T-cell (primary cell): ENCODE measurements at places on chromosomes 12 and 14.

- no peak overlapping the region for H3K4me3 ChIP-seq
- H3K27me3 ChIP-seq, result no peaks in the 10 kb centered on the region
- H3K36me3 ChIP-seq, result no peaks in the 10 kb centered on the region
- no peak overlapping the region for H3K27ac ChIP-seq
- no peaks in the 10 kb centered on the region for H3K4me1 ChIP-seq
Measured at GRCh38 chr12:78036874-78037273, 206.2 kb downstream of the NAV3 start.

DNA sequence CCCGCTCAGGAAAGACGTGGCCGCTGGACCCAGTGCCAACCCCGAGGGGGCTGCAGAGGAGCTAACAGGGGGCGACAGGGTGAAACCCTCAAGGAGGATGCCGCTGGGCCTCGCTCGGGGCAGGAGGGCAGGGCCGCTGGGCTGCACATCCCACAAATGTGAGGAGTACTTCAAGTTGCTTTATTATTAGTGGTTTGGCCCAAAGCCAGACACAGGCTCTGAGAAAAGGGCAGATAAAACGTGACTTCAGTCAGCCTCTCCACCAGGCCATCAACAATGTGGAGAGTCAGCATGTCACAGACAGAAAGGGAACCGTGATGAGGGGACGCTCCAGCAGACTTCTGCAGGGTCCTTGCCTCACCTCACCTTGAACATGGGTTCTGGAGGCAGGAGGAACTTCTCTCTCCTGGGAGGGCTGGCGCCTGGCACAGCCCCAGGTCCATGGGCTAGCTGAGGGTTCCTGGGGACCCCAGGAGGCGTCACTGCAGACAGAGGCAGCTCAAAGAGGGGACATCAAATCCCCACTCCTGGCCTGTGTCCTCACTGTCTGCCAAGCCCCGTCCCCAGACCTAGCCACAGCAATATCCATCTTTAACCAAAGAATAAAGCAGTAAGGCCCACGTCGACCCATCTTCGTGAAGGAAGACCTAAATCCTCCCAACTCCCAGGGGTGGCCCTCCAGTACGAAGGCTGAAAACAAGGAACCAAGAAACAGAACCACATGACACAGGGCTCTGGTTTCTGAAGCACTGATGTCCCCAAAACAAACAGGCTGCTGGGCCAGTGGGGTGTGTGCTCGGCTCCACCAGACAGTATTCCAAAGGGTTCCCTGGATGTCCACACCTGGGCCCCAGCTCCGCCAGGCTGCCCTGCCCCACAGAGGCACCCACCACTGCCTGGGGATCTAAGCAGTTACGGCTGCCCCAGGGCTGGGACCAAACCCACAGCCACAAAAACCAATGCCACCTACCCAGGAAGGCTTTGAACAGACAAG is 35.1 kb downstream of the CCDC85C start:
- no peak overlapping the region for H3K4me3 ChIP-seq
- no peak for DNase-seq
- H3K36me3 ChIP-seq, result no peaks in the 10 kb centered on the region
- no peaks in the 10 kb centered on the region for H3K4me1 ChIP-seq

- H3K27ac ChIP-seq, result peak overlapping the region; percentile 7
- peaks cover 6% of the 10 kb centered on the region for H3K36me3 ChIP-seq
- peaks cover 31% of the 10 kb centered on the region for H3K4me1 ChIP-seq
- DNase-seq, result no peak
Measured at GRCh38 chr12:120079411-120080400, 36.8 kb downstream of the RAB35 start.

- no peak overlapping the region for H3K4me3 ChIP-seq
- no peaks in the 10 kb centered on the region for H3K36me3 ChIP-seq
- H3K4me1 ChIP-seq, result no peaks in the 10 kb centered on the region
- no peak for DNase-seq
- no peaks in the 10 kb centered on the region for H3K27me3 ChIP-seq
- no peak overlapping the region for H3K27ac ChIP-seq
Measured at GRCh38 chr12:61542551-61542950, 717.7 kb upstream of the USP15 start.

DNA sequence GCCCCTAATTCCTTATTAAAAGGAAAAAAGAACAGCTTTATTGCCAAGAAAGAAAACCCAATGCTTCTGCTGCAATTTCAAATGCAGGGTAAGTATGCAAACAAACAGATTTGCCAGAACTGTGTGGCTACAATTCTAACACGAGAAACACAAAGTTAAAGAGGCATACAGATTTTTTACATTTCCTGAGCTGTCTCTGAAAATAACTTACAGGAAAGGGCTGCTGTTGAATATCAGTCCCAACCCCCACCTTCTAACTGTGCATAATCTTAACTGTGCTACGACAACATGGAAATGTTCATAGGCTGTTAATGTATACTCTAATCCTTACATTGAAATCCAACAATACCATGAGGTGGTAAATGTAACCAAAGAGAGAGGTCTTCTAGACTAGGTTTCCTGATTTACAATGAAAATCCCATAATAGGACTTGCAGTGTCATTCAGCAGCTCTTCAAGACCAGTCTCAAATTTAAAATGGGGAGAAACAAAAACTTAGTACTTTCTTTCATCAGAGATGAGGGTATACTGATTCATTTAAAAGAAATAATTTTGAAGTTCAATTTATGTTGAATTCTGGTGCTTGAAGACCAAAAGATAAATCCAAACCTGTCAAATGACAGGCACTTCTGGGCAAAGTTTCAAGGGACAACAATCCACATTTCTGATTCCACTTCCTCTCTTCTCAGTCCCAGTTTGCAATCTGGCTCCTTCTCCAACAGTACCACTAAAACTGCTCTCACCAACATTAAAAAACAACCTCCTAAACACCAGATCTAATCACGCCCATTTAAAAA is 14.4 kb downstream of the FGD6 start:
- DNase-seq, result no peak
- H3K36me3 ChIP-seq, result no peaks in the 10 kb centered on the region
- no peaks in the 10 kb centered on the region for H3K27me3 ChIP-seq
- H3K4me1 ChIP-seq, result no peaks in the 10 kb centered on the region
- no peak overlapping the region for H3K4me3 ChIP-seq
- no peak overlapping the region for H3K27ac ChIP-seq

DNA sequence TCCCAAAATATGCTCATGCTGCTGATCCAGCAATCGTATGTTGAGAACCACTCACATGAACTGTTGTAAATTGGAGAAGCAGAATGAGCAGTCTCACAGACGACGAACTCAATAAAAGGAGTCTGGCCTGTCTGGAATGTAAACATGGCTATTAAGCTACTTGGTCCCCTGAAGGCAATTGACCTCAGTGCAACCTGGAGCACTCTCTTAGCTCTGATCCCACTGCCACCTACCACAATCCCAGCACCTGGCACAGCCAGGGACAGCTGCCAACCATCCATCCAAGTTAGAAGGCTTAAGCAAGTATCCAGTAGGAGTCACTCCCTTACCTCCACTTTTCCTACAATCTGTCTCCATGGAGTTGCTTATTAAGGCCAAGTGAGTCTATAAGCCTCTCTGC is 406.9 kb upstream of the CLEC14A start:
- no peak for DNase-seq
- H3K27me3 ChIP-seq, result no peaks in the 10 kb centered on the region
- H3K4me3 ChIP-seq, result no peak overlapping the region
- no peak overlapping the region for H3K27ac ChIP-seq

- H3K27me3 ChIP-seq, result no peaks in the 10 kb centered on the region
- no peak overlapping the region for H3K4me3 ChIP-seq
- no peaks in the 10 kb centered on the region for H3K4me1 ChIP-seq
- H3K36me3 ChIP-seq, result peaks cover 21% of the 10 kb centered on the region
Measured at GRCh38 chr12:132046561-132046960, 96.8 kb downstream of the EP400 start.

DNA sequence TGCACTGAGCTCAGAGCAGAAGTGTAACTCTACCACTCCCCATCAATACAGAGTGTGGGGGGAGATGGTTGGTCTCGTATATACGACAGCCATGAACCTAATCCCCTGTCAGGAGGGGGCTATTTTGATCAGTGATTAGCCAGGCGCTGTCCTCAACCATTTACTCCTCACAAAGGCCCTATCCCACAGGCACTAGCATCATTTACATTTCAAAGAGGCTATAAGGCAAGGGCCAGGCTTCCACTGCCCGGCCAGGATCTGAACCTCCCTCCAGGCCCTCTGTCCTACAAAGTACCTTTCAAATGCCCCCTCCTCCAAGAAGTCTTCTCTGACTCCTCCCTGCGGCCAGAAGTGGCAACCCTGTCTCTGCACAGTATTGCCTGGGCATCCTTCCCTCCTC is 74.7 kb downstream of the ITPK1 start:
- H3K4me1 ChIP-seq, result peaks cover 53% of the 10 kb centered on the region
- H3K36me3 ChIP-seq, result no peaks in the 10 kb centered on the region
- H3K4me3 ChIP-seq, result no peak overlapping the region

GRCh38 chr14:92680781-92681650 is 67.4 kb downstream of the LGMN start:
- H3K4me3 ChIP-seq, result no peak overlapping the region
- peaks cover 26% of the 10 kb centered on the region for H3K4me1 ChIP-seq
- H3K27me3 ChIP-seq, result no peaks in the 10 kb centered on the region
- H3K36me3 ChIP-seq, result peaks cover 85% of the 10 kb centered on the region
- peak overlapping the region; percentile 66 for H3K27ac ChIP-seq

DNA sequence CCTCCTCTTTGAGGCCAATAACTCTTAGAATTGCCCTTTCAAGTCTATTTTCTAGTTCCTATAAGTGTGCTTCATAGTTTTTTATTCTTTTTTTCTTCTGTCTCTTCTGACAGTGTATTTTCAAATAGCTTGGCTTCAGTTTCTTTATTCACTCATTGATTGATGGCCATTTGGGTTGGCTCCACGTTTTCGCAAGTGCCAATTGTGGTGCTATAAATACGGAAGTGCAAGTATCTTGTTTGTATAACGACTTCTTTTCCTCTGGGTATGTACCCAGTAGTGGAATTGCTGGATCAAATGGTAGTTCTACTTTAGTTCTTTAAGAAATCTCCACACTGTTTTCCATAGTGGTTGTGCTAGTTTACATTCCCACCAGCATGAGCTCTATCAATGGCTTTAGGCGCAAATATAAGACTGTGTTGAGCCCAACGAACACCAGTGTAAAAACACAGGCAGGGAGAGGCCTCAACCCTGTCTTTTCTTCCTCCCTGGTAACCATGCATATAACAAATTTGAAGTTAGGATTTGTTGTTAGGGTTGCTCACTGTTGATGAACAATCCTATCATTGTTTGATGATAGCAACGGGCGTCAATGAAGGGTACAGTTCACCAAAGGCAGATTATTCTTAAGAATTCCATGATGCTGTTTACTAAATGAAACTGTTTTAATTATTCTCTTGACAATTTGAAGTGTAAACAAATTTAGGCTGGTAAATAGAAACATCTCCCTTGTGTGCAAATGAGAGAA is 13.3 kb upstream of the LMNTD1 start:
- H3K4me3 ChIP-seq, result no peak overlapping the region
- no peaks in the 10 kb centered on the region for H3K4me1 ChIP-seq
- no peaks in the 10 kb centered on the region for H3K36me3 ChIP-seq
- no peaks in the 10 kb centered on the region for H3K27me3 ChIP-seq

DNA sequence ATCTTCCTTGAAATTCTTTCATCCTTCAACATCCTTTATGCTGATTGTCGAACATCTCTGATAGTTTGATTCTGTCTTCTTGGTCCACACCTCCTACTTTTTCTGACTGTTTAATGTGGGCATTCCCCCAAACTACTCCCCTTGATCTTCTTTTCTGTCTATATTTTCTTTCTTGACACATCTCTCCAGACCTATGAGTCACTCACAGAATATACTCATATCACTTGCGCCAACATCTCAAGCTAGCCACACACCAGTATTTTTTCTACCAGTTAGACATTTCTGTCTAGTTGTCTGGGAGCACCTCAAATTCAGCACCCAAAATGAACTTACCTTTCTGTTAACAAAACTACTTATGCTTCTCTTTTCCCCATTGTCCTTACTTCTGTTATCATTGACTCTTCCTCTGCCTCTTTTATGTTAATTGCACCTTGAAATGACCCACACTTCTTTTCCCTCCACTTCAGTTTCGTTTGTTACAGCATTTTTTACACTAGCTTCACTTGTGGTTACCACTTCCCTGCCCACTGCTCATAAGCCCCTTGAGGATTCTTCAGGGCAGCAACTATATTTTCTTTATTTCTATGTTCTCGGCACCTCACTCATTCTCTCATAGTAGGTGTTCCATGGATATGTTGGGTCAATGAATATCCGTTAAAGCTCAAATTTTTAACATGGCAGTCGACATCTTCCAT is 33.5 kb downstream of the TSHR start:
- DNase-seq, result no peak
- no peaks in the 10 kb centered on the region for H3K27me3 ChIP-seq
- no peaks in the 10 kb centered on the region for H3K36me3 ChIP-seq
- H3K4me1 ChIP-seq, result no peaks in the 10 kb centered on the region

- no peaks in the 10 kb centered on the region for H3K27me3 ChIP-seq
- no peaks in the 10 kb centered on the region for H3K4me1 ChIP-seq
- H3K36me3 ChIP-seq, result no peaks in the 10 kb centered on the region
- no peak overlapping the region for H3K4me3 ChIP-seq
- no peak overlapping the region for H3K27ac ChIP-seq
Measured at GRCh38 chr12:12207746-12208145, 59.1 kb downstream of the LRP6 start.

- no peaks in the 10 kb centered on the region for H3K36me3 ChIP-seq
- no peak overlapping the region for H3K4me3 ChIP-seq
- H3K27me3 ChIP-seq, result no peaks in the 10 kb centered on the region
- no peak for DNase-seq
- no peak overlapping the region for H3K27ac ChIP-seq
Measured at GRCh38 chr14:44529026-44529425, 21.9 kb upstream of the FSCB start.

DNA sequence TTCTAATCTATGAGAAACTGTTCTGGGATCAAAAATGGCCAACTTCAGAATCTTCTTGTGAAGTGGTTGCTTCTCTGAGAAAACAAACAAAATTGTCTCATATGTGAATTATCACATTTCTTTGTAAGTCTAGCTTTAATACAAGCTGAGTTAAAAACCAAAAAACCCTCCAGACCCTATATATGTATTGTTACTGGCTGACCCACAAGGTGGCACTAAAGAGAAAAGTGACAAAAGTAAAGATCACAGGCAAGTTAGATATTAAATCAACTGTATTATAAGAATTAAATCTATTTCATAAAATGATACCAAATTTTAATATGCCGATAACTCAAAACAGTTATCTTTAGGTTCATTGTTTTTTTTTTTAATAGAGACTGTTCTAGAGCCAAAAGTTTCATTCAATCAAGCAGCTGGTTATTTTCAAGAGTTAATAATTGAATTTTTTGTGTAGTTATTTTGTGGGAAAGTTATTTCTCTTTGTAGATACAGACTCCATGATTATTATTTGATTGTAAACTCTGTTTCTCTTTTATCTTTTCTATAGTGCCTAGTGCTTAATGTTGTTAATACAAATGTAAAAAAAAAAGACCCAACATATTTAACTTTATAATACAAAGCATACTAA is 7.5 kb upstream of the TRHDE start:
- no peaks in the 10 kb centered on the region for H3K4me1 ChIP-seq
- H3K4me3 ChIP-seq, result no peak overlapping the region
- no peaks in the 10 kb centered on the region for H3K36me3 ChIP-seq
- H3K27me3 ChIP-seq, result no peaks in the 10 kb centered on the region

GRCh38 chr12:84034871-84035270 is 877.7 kb downstream of the SLC6A15 start:
- H3K4me1 ChIP-seq, result no peaks in the 10 kb centered on the region
- H3K27me3 ChIP-seq, result no peaks in the 10 kb centered on the region
- no peaks in the 10 kb centered on the region for H3K36me3 ChIP-seq
- H3K27ac ChIP-seq, result no peak overlapping the region
- no peak overlapping the region for H3K4me3 ChIP-seq
